ENCODE measurements at places on chromosomes 3 and 15.

DNA sequence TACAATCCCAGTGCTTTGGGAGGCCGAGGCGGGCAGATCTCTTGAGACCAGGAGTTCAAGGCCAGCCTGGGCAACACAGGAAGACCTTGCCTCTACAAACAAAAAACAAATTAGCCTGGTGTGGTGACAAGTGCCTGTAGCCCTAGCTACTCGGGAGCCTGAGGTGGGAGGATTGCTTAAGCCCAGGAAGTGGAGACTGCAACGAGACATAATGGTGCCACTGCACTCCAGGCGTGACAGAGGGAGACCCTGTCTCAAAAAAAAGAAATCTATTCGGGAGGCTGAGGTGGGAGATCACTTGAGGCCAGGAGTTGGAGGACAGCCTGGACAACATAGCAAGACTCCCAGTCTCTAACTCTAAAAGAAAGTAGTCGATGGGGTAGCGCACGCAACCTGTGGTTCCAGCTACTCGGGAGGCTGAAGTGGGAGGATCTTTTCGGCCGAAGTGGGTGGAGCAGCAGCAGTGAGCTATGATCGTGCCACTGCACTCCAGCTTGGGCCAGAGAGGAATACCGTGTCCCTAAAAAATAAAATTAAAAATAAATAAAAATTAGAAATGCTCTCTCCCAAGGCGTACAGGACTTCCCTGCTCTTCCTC is 775 bp downstream of the C3orf33 start:
- peak; percentile 10 for DNase-seq

DNA sequence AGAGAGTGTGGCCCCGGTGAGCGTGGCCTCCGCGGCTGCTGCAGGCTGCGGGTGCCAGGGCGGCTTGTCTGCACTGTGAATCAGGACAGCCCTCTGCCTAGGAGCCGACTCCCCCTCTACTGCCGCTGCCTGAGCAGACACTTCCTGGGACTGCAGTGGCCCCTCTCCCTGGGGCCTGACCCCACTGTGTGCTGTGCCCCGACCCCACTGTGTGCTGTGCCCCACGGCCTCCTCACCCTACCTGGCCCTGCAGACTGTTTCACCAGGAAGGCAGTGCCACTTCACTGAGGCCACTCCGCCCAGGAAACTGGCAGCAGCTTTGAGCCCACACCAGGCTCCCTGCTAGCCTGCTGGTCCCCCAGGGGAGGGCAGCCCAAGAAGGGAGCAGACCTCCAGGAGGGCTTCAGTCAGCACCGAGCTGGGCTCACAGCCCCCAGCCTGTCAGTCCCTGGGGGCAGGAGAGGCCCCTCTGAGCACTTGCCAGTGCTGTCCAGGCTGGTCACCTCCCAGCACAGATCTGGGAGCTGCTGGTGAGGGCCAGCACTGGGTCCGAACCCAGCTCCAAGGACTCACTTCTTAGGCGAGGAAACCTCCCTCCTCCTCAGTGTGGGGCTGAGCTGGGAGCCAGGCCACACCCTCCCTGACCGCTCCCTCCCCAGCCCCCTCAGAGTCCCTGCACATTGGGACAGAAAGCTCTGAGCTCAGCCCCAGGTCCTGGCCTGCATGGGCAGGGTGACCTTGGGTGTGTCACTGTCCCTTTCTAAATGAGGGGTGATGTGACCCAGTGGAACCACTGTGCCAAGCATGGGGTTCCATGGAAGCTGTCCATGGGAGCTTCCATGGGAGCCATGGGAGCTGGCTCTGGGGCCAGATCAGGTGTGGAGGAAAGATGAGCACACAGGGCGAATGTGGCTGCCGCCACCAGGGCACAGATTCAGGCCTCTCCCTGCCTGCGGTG is 56.8 kb downstream of the DNAJB8 start:
- DNase-seq, result no peak

- no peak for DNase-seq
These were observed 220.7 kb downstream of the TBL1XR1 start for GRCh38 chr3:176976586-176976985.

DNA sequence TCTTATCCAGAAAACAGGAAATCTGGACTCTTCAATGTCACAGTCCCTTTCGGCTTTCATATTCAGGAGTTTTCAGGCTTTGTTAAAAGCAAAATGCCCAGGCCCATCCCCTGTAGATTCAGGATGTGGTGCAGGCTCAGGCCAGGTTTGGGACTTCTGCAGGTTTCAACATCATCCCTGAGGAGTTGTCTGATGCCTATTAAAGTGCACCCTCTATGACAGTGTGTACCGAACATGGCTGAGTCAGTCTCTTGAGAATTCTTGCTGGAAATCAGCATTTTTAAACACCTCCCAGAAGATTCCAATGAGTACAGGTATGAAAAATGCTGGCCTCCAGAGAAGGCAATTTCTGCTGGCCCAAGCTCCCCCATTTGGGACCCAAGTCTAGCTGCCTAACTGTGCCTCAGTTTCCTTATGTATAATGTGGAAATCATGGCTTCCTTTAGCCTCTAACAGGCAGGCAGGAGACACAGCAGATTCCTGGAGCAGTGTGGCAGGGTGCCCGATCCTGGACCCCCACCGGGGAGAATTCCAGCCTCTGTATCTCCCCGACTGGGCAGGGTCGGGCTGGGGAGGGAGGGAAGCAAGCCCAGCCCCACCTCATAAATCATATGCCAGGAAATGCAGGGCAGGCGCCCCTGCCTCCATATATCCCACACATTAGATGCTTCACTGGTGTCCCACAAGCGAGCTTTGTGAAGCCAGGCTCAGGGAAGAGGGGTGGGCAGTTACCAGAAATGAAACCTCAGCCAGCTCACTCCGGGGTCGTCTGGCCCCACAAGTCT is 44.4 kb upstream of the SLC6A11 start:
- no peak for DNase-seq

GRCh38 chr3:56926947-56927282 is 125.2 kb upstream of the ARHGEF3 start:
- no peak for DNase-seq

- DNase-seq, result no peak
These were observed 43.2 kb upstream of the CMSS1 start for GRCh38 chr3:99774467-99774866.

DNA sequence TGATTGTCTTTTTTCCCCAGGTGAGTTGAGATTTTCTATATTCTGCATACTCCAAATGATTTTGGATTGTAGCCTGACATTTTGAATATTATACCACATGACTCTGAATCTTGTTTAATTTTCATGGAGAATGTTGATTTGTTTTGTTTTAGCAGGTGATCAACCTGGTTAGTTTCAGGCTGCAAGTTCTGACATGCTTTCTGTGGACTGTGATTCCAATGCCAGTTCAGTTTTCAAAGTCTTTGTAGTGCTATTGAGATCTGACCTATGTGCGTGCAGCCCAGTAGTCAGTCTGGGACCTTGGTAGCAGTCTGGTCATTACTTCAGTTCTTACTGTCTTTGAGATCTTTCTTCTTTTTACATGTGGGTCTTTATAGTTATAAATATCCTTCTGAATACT is 18.6 kb upstream of the MTMR10 start:
- DNase-seq, result no peak

DNA sequence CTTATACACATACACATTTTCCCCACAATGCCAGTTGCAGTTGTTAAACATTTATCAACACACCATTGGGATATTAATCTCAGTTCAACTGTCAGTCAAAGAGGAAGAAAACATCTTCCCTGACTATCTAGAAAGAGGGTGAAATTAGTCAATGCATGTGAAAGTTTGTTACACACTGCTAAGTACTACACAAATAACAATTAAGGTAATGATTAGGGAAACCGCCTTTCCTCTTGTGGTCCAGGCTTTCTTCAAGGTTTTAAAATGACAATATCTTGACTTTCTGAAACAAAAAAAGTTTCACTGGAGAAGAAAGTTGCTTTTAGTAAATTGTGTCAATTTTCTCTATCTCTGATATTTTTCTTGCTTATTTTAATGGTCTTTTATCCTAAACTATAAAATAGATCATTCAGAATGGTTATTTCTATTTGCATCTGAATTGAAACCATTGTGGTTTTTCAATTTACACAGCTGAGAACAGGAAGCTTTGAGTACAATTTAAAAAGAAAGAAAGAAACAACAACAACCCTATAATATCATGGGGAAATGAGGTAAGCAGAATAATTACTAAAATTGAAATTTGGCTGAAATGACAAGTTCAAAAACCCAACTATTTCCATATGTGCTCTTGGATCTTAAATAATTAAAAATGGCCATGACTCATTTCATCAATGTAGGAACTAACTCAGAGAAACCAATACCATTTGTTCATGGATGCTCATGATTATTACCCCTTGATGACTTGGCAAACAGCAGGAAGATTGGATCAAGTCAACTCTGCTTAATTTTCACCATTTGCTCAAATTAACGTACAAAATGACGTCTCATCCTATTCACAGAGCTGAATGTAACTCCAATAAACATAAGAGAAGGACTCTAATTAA is 31.7 kb downstream of the GPR149 start:
- DNase-seq, result no peak

GRCh38 chr15:78408961-78409360 is 29.1 kb upstream of the IREB2 start:
- DNase-seq, result no peak

GRCh38 chr15:99522288-99522687 is 43.5 kb upstream of the MEF2A start:
- no peak for DNase-seq

- DNase-seq, result no peak
These were observed 229.9 kb downstream of the THRB start for GRCh38 chr3:24264748-24265158.

- no peak for DNase-seq
These were observed 222.0 kb upstream of the IL12A start for GRCh38 chr3:159766563-159767185.

DNA sequence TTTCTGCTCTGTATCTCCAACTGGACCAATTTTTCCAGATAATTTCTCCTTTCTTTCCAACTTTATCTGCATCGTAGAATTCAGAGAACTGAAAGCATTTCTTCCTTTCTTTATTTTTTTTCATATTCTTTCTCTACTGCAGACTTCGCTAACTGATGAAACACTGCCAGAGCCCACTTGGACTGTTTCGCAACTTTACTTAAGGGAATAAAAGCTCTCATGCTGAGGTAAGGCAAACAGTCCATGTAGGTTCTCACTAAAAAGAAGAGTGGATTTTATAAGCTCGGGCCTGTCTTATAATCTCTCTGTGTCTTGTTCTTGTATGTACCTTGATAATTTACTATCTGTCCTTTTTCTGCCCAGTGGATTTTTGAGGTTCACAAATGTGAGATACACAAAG is 163.5 kb downstream of the CNTN4 start:
- DNase-seq, result no peak

DNA sequence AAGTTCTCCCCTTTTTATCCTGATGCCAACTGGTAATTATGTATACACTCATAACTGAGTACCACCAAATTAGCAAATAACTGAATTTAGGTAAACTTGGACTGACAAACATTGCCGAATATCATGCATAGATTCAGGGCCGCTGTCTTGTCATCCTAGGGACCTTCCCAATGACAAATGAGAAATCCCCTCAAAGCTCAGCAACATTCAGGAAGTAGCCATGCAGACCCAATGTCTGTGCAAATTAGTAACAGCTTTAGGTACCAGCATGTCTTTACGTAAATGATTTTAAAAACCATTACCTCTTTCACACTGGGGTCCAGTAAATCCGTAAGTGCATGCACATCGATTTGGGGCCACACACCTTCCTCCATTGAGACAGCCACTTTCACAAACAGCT is 49.5 kb downstream of the FBN1 start:
- DNase-seq, result no peak

DNA sequence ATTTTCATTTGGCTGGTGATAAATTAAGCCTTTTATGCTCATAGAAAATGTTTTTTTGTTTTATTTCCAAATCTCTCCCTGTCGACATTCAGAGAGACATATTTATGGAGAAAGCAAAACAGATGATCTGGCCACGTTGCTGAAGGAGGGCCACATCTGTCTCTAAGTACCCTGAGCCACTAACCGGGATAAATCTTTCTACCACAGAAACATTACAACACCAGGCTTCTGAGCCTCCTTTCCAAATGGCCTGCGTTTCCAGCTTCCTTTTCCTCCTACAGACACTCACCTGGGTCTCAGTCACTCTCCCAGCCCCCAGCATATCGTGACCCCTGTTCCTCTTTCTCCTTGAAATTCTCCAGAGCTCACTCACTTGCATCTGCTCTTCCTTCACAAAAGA is 161.0 kb downstream of the ARRDC4 start:
- DNase-seq, result no peak

GRCh38 chr3:197734667-197735318 is 1.9 kb downstream of the RUBCN start:
- DNase-seq, result no peak

GRCh38 chr3:111676211-111677006 is 81.3 kb upstream of the ZBED2 start:
- DNase-seq, result no peak

DNA sequence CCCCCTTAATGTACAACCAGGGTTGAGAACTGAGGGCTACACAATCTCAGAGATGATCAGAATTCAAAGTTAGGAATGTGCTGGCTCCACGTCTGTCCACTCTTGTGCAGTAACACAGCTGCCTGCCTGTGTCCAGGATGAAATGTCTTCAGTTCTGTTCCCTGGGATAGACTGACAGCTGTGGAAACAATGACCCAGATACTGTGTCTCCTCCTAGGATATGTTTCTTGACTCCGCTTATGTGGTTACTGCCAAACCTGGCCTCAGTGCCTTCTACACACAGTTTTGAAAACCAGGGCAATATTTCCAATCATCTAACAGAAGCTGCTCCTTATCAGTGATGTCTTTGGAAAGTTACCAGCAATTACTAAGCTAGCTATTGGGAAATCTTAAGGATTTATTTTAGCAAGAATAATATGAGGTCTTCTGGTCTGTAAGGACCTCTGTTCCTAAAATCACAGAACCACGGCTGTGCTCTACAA is 67.6 kb downstream of the NOX5 start:
- DNase-seq, result no peak

DNA sequence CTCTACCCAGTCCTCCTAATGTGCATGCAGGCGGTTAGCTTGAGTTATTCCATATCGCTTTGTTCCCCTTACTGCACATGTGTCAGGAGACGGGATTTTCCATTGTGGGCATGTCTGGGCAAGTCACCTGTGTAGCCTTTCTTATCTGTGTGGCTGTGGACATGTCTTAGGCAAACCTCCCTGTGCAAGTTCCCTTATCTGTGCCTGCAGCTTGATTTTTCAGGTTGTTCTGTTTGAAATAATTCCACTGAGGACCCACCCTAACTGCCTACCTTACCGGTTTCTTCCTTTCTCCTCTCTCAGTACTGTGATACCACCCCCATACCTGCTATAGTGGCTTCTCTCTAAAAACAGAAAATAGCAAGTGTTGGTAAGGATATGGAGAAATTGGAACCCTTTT is 113.6 kb downstream of the NEO1 start:
- DNase-seq, result no peak

DNA sequence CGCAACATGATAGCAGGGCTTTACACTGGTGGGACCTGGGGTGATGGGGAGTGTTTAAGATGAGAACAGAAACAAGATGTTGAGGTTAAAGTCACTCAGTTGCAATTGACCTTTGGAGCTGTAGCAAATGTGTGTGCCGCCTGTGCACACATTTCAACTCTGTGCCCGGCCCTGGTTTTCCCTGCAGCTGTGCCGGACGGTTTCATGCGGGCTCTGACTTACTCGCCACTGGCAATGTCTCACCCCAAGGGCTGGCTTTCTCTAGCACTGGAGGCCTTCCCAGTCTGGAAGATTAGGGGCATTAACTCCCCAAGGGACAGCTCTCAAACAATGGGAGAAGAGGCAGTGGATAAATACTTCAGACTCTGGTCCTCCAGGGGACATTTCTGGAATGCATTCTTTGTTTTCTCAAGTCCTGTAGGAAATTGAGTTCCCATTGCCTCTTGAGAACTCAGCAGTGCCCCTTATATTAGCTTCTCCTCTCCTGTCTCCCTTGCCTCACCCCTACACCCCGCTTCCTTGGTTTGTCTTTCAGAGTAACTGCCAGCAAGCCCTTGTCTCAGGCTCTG is 152.5 kb downstream of the EDEM1 start:
- DNase-seq, result no peak

- DNase-seq, result no peak
These were observed 108.8 kb downstream of the DLG1 start for GRCh38 chr3:197189623-197190022.
